Activated naive CD4-positive, alpha-beta T cell treated with anti-CD3 and anti-CD28 coated beads for 36 hours (primary cell): ENCODE measurements at places on chromosomes 2 and 18.

DNA sequence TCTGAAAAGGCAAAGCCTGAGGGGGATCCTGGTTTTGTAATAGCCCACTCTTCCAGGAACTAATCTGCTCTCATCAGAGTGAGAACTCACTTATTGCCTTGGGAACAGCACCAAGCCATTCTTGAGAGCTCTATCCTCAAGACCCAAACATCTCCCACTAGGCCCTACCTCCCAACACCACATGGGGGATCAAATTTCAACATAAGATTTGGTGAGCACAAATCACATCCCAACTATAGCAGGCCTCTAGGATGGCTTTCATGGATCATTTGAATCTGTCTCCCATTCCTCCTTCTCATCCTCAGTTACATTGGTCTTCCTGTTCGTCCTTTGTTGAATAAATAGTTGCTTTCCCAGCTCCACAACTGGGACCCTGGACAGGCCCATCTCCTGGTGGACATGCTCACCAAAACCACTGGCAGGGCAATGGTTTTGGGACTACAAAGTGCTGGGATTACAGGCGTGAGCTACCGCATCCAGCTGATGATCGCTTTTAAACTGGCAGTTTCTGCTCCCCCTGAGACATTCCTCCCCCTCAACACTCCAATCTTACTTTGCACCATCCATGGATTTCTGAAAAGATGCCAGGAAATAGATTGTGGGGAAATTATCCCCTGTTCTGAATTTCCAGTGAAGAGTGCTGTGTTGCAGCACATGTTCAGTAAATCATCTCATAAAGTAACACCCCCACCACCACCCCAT is 42.6 kb downstream of the MCFD2 start:
- no peak for DNase-seq

GRCh38 chr2:46170611-46171350 is 126.4 kb upstream of the EPAS1 start:
- no peak for DNase-seq

DNA sequence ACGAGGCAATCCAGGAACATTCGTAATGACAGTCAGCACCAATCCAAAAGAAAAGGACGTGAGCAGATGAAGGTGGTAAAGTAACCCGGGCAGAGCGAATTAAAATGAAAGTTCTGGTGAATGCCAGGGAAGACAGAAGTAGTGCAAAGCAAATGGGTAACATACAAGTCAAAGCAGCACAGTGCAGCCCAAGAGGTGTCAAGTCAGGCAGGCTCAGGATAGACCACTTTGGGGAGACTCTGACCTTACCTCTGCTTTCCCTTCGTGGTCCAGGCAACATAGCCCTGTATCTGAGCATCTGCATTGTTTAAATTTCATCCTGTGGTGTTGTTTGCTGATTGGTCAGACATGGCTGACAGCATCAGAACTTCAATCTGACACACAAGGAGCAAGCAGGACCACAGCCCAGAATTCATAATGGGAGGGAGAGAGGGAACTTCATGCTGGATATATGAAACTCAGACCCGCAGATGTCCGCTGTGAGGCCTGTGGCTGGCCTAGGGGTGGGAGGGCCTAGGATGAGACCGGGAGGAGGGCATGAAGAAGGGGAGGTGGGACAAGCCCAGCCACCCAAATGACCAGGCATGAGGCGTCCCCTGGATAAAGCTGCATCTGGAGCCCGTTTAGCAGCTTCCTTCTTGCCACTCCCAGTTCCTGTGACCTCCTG is 285.7 kb downstream of the TCF4 start:
- no peak for DNase-seq

DNA sequence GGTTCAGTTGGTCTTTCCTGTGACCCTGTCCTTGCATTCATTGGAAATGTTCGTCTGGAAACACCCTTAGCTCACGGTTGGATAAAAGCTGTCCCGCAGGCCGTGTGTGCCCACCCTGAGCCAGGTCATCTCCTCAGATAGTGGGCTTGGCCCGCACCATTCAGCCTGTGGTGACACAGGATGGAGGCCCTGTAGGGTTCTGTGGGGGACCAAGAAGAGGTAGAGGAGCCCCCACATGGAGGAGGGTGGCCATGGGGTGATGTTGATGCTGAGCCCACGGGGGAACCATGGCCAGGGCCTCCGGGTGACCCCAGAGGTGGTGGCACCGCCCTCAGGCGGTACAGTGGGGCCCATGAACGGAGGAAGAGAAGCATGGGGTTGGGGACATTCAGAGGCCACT is 62.7 kb downstream of the ASAP2 start:
- no peak for DNase-seq

DNA sequence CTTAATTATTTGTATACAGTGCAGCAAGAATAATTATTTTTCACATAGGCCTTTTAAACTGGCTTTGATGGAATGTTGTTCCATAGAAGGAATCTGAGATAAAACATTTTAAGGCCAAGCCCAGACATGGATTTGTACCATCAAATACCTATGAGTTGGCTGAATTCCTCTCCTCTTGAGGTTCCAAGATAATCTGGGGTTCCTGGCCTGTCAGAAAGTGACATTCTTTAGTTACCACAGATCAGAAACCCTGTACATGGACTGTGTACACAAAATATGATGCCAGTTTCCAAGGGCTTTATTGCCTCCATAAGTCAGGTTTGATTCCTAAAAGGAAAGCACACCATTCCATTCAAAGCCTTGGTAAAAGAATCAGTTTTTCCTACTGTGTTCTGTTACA is 1256.7 kb upstream of the NRXN1 start:
- DNase-seq: no peak

DNA sequence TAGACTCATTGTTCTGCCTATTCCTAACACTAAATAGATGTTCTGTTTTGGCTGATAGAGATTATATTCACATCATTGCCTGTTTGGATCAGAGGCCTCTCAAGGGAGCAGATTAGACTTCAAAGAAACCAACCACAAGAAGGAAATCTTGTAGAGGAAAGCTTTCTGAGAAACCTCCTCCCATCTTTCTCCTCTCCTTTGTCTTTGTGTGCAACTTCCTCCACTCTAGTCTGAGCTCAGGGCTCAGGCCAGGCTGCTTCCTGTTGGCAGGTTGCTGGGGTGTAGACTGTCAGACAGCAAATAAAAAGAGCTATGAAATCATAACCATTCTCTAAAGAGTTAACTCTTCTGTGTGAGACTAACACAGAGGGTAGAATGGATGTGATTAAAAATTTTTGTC is 113.0 kb downstream of the TGFA start:
- DNase-seq: peak; percentile 62

DNA sequence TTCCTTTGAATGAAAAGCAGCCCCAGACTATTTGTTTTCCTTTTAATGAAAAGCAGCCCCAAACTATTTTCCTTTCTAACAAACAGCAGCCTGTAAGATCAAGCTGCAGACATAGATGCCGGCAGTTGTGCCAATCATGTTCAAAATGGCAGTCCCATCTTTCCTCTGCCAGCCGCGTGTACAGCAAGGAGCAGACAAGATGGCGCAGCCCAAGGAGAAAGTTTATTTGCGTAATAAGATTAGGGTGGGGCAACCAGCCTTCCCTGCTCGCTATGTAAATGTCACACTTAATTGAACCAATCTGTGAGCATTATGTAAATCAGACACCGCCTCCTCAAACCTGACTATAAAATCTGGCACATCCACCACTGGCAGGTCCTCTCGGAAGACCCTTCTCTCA is 226.0 kb downstream of the TGIF1 start:
- no peak for DNase-seq

DNA sequence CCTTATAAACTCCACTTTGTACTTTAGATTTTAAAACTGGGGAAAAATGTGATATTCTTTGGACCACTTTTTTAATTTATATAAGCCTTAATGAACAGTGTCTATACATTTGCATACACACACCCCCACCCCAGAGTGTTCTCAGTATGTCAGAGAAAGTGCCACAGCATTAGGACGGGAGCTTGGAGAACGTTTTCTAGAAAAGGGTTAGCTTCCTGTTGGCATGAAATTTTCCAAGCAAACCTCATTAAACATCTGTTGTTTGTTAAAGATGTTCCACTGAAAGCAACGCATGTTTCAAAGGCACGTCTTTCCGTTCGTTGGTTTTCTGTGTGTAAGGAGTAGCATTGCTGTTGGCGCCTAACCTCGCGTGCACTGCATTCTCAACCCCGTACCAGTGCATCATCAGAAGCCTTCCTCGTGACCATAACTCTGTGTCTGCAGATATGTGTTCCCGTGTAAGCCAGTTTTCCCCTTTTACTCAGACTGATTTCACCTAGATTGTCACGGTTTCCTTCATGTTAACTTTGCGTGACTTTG is 228.5 kb downstream of the ALPK2 start:
- DNase-seq: peak; percentile 68

DNA sequence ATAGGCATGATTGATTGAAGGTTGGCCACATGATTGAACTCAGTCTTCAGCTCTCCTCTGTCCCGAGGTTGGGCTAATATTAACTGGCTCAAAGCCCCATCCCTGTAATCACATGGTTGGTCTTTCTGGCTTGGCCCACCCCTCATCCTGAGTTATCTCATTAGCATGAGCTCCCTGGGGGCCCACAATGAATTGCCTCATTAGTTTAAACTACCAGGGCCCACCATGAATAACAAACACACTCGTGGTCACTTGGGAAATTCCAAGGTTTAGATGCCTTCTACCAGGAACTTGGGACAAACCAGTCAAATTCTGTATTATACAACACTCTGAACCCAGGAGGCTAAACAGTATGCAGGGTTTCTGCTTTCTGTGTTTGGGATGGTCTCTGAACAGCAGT is 121.7 kb upstream of the B3GNT2 start:
- DNase-seq: no peak

GRCh38 chr2:203330434-203330833 is 2.2 kb downstream of the ABI2 start:
- DNase-seq: no peak

DNA sequence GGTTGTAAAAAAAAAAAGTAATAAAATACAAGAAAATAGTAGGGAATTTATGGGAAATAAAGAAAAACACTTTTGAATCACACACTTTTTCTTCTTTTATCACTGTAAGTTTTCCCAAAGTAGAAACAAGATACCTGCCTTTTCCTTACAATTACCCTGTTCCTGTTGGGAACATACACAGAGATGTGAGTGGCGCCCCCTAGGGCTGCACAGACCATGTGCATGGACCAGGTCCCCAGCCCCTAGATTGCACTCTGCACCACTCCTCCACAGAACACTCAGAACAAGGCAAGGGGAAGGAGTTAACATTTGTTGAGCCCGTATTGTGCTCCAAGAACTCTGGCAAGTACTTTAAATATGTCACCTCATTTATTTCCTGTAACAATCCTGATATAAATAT is 118.7 kb upstream of the NRP2 start:
- peak; percentile 62 for DNase-seq

GRCh38 chr2:8481463-8482009 is 200.3 kb upstream of the ID2 start:
- peak; percentile 66 for DNase-seq

DNA sequence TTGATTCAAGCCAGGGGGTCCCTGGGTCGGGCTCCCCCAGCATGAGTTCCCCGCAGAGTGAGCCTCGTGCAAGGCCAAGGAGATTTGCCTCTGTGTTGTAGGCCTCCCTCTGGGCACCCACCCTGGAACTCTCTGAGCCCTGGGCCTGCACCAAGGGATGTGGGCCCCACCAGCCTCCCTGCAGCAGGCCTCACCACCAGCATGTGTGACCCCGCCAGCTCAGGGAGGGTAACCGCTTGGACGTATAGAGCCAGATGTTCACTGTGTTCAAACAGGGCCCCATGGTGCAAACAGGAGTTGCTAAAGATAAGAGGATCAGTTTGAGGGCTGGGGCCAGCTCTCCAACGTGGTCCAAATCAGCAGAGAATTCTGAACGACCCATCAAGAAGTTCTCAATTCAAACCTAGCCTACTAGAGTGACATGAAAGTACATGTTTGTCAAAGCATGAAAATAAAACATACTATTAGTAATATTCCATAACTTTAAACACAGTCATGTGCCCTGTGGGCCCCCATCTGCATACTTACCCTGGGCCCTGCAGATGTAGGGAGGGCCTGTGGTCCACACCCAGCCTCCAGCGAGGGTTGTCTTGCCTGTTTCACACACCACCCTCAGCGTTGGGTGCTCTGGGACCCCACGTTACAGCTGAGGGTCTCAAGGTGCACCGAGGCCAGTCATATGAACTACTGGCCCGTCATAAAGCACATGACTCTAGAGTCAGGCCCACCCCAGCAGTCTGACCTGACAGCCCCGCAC is 5.5 kb upstream of the TUBB6 start:
- no peak for DNase-seq

DNA sequence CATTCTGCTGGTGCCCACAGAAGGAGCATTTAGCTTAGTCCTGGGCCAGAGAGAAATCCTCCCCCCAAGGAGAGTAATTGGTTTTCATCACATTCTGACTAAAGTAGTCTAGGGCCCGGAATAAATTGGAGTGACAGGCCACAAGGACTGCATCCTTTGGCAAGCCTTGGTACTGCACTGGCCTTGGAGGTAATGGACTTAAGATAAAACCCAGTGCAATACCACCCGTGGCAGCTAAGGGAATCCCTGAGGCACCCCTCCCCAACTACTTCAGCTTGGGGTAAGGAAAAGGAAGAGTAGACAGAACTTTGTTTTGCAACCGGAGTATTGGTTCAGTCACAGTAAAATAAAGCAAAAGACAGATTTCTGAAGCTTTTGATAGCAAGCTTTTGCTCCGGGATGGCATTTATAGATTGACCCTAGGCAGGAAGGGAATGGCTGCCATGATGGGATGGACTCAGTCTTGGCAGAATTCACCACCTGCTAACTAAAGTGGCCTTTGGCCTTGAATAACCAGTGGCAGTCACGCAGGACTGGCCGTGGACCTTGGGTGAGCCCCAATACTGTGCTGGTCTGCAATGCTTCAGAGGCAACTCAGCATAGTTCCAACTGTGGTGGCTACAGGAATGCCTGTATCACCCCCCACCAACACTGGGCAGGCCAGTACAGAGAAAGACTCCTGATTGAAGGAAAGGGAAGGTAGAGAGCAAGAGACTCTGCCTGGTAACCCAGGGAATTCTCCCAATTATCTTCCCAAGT is 14.1 kb downstream of the ORC4 start:
- no peak for DNase-seq

GRCh38 chr2:206840999-206841398 is 75.6 kb downstream of the FASTKD2 start:
- DNase-seq: no peak

- DNase-seq: no peak
Observed at GRCh38 chr2:152320814-152321213, 14.2 kb upstream of the FMNL2 start.

GRCh38 chr2:67294218-67294617 is 102.9 kb upstream of the ETAA1 start:
- DNase-seq: no peak

- no peak for DNase-seq
Observed at GRCh38 chr2:215746887-215747615, 266.3 kb downstream of the MREG start.

- no peak for DNase-seq
Observed at GRCh38 chr2:144995482-144995881, 475.6 kb upstream of the ZEB2 start.

DNA sequence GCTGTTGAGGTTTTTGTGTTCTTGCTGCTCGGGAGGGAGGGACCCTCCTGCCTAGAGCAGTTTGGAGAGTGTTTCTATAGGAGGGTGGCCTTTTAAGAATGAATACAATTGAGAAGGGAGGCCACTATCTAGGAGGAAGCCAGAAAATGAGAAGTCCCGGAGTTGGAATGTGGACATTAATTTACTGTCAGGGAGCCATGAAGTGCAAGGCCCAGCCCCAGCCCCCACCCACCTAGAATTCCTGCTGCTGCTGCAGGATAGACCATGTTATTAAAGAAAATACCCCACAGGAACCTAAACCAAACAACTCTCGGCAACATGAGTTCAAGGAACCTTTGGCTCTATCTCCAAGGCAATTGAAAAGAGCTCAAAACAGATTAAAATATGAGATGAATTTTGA is 46.0 kb downstream of the ZBTB7C start:
- no peak for DNase-seq

- DNase-seq: no peak
Observed at GRCh38 chr2:138123741-138124140, 159.5 kb downstream of the HNMT start.
